ENCODE measurements at places on chromosomes 5 and 9.

GRCh38 chr9:7960320-7961050, 160.9 kb upstream of the DMAC1 start:
- DNase-seq = no peak

- DNase-seq = no peak
Observed at GRCh38 chr5:178490935-178491652, 99.1 kb downstream of the COL23A1 start.

- DNase-seq = no peak
Observed at GRCh38 chr5:96124589-96124988, 162.9 kb upstream of the ELL2 start.

- no peak for DNase-seq
Observed at GRCh38 chr5:849651-850301, 1.0 kb downstream of the ZDHHC11 start.

DNA sequence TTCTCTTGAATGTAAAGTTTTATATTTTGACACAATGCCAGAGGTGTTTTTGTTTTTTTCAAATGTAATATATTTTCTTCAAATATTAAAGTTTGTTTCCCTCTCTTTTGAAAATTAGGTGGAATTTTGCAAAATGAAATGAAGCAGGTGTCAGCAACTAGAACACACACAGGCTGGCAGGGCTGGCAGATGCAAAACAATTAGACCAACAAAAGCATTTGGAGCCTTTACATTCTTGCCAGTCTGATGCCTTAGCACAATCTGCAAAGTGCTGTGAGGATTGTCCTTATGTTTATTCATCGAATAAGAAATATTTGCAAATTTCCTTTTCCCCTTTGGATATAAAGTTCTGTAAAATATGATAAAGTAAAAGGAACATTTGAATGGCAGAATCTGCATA, 1063.9 kb downstream of the CDH9 start:
- DNase-seq = no peak

DNA sequence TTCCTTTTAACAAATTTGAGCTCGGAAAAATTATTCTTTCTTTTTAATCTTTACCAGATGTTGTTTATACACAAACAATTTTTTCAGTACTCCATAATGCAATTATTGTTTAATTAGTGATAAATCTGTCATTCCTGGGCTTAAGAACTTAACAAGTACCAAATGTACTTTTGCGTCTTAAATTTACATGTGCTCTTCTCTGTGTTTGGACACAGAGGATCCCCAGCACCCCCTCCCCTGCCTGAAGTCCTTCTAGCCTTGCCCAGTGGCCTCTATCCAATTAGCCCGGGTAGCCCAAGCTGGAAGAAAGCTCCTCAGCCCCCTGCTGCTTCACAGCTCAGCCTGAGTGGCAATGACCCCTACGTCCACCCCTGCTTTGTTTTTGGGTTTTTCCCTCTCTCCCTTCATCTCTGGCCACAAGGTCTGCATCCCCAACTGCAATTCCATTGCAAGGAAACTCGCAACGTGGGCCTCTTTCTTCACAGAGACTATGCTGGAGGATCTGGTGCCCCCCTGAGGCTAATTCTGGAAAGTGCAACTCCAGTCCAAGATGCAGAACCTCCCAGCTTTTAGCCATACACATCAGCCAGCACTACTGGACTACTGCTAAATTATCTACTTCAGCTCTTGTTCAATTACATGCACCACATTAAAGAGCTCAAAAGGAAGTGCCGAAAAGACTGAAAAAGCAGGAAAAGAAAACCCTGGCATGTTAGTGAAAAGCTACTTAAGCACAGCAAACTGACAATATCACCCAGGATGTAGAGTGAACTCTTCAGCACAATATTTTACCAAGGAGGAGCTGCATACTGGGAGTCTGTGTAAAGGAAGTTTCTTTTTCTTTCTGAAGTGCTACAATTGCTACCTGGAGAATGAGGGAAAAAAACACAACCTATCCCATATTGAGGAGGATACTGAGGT, 186.2 kb downstream of the FANCC start:
- DNase-seq = peak; percentile 71

All from OCI-M1 (cell line).